ENCODE measurements at places on chromosomes 5 and 9.

- no peak for DNase-seq
These were observed 30.4 kb downstream of the HMGCR start for GRCh38 chr5:75367401-75367800.

GRCh38 chr5:42982107-42982622 lies 58.0 kb downstream of the ANXA2R start:
- no peak for DNase-seq

GRCh38 chr5:69167493-69167855 lies 524 bp downstream of the CCNB1 start:
- no peak for DNase-seq

GRCh38 chr5:90153031-90153430 lies 256.5 kb downstream of the CETN3 start:
- DNase-seq: no peak

DNA sequence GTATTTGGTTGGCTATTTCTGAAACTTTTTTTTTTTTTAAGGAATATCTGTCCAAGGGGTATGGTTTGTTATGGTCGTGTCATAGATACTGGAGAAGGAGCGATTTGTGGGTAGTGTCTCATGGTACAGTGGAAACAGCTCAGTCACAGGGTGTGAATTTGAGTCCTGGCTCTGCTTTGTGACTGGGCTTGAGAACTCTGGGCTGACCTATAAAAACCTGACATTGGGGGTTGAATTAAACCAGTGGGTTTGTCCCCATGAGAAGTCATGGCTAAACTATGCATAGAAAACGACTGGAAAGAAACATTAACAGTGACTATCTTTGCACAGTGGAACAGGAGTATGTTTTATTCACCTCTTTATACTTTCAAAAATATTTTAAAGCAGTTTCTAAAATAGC lies 54.7 kb downstream of the MACROH2A1 start:
- DNase-seq: no peak

GRCh38 chr5:15085671-15086070 lies 214.1 kb upstream of the ANKH start:
- DNase-seq: no peak

DNA sequence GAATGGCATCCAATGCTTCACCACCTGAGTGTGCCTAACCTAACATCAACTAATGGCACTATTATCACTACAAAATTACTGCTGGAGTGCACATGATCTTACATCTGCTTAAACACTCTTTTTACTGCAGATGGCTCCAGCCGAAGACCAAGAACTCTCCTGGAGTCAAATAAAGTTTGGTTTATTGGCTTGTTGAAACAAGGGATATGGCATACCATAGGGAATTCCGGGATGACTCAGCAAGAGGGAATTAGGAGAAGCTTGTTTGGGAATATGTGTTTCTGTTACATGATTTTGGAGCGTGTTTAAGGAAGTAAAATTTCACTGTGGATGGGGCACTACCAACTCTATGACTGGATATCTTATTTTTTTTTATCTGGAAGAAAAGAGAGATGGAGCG lies 872.6 kb downstream of the DTWD2 start:
- DNase-seq: no peak

DNA sequence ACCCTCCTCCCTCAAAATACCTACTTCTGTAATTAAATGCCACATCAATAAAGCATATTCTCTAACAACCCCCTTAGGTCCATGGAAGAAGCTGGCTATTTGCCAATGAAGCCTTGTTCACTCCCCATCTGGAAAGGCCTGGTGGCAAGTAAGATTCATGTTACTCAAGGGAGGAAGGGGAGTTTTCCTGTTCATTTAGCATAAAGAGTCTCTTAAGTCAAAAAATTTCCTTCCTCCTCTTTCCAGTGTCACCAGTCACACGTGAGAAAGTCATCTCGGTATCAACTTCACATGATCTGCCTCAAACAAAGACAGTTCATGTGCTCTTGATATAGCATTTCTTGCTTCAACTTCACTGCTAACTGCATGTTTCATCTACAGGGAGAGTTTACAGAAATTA lies 32.7 kb upstream of the RIC1 start:
- no peak for DNase-seq

- no peak for DNase-seq
These were observed 67.4 kb downstream of the CDO1 start for GRCh38 chr5:115749016-115749415.

DNA sequence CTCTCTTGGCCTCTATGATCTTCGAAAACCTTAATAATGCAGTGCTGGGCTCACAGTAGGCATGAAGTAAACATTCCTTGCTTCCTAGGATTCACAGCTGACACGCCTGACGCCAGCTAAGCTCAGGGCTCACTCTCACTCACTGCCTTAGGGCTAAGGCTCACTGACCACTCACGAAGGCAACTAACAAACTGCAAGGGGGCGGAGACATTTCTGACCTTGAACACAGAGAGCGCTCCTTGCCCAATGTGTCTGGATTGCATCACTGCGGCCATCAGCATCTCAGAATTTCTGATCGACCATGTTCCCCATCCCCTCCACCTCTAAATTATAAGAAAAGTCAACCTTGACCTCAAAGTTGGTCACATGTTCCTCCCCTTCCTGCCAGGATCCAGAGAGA lies 372.6 kb downstream of the EBF1 start:
- DNase-seq: no peak

DNA sequence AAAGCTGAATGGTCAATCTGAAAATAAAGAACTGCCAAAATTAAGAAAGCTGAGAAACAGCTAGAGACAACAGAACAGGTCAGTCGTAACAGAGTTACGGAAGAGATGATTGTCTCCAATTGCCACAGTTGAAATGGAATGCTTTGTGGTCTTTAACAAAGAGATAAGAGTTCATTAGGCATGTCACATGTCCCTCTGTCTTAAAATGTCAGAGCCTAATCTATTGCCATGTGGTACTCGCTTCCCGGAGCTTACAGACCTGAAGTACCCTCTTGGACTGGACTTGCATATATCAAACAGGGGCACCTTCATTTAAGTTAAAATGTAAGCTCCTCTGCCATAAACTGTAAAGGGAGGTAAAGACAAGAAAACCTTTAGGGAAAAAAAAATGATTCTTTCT lies 19.7 kb downstream of the TTC39B start:
- no peak for DNase-seq

GRCh38 chr9:219670-220365 lies 5.2 kb downstream of the DOCK8 start:
- DNase-seq: no peak

- DNase-seq: no peak
These were observed 440.4 kb downstream of the CDH18 start for GRCh38 chr5:19547640-19548039.

DNA sequence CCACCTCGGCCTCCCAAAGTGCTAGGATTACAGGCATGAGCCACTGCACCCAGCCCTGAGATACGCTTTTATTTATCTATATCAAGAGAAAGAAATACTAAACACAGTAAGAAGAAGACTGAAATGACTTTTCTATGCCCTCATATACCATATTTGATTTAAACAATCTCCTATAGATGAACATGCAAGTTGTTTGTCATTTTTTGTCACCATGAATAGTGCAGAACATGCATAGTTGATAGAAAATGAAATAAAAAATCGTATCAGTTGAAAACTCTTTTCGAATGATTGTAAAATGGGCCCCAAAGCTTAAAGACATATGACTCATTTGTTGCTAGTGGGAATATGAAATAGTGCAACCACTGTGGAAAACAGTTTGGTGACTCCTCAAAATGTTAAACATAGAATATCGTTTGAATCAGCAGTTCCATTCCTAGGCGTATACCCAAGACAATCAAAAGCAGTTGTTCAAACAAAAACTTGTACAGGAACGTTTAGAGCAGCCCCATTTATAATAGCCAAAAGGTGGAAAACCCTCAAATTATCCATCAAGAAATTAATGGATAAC lies 61.4 kb upstream of the ANKH start:
- no peak for DNase-seq
